ENCODE measurements at places on chromosomes 6 and 20. TPM values are rescaled to one million over a fixed set of nuclear protein-coding genes. Genes with fewer than 3 reads are reported as not detected.
A peak's percentile ranks its signal among the peaks of the same experiment; 100 is the strongest.

C6orf47 gene
- total RNA-seq, result 20.9 TPM

DNA sequence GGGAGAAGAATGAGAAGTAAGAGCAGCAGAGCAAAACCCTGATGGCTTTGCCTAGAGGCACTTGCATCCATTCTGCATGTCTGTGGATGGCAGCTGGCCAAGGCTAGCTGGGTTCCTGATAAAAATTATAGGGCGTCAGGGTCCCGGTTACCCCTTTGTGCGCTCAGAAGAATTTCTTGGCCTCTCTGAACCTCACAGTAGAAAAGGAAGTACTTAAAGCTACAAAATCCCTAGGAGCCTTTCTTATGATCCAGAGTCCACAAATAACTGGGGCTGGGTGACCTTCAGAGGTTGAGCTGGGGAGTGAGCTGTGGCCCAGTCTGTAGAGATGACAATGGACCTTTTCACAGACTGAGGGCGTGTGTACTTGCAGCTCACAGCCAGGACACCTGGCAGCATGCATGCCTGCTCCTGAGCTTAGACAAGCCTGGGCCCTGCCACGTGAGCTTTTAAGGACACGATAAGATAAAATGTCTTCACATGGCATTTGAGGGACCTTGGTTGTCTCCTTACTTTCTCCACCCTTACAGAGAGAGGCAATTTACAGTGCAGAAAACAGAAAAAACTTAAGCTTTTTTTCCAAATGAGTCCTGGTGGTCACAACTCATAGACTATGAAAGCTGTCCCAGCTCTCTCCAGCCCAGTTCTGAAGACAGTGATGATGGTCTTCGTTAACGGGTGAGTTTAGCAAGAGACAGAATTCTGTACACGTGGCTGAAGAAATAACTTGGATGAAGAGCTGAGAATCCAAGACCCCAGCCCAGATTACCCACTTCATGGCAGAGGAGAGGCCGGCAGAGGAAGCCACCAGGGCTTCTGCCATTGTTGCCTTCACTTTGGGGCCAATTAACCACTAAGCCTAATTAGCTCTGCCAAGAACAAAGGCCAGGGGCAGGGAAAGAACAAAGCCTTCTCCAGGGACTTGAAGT is 50.3 kb downstream of the FOXA2 start:
- DNase-seq, result no peak

GRCh38 chr20:53606364-53606985 is 12.8 kb upstream of the ZNF217 start:
- DNase-seq, result no peak

DNA sequence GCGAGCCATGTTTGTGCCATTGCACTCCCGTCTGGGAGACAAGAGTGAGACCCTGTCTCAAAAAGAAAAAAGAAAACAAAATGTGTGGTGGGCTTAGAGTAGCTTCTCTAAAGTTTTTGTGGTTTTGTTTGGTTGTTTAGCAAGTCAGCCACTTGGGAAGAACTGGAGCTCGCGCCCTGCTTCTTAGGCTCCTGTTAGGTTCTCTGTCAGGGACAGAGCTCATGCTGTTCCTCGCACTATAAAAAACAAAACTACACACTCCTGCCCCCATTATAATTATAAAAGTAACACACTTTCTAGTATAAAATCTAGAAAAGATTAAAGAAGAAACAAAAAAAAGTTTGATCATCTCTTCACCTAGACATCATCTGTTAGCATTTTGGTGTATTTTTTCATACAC is 33.0 kb downstream of the GMPR start:
- DNase-seq, result no peak

PTPRK gene
- 40.0 TPM for total RNA-seq

CNBD2 gene
- 3.6 TPM for total RNA-seq

SNAP25 gene
- 0.13 TPM for total RNA-seq

GRCh38 chr6:41523915-41524633 is 22.1 kb upstream of the FOXP4 start:
- DNase-seq, result no peak

- no peak for DNase-seq
These were observed 130.9 kb downstream of the RFPL4B start for GRCh38 chr6:112478036-112478435.

- DNase-seq, result no peak
These were observed 136.6 kb downstream of the GMDS start for GRCh38 chr6:2108700-2109306.

NKX2-4 gene
- total RNA-seq, result not detected

- no peak for DNase-seq
These were observed 51.6 kb upstream of the BMP6 start for GRCh38 chr6:7674291-7674690.

GRCh38 chr6:79081663-79082062 is 3.6 kb upstream of the PHIP start:
- DNase-seq, result no peak

GPSM3 gene
- 2.3 TPM for total RNA-seq

- no peak for DNase-seq
These were observed 133.7 kb downstream of the CDH4 start for GRCh38 chr20:61385731-61386130.

GRCh38 chr6:1993042-1993441 is 252.4 kb downstream of the GMDS start:
- DNase-seq, result no peak

DNA sequence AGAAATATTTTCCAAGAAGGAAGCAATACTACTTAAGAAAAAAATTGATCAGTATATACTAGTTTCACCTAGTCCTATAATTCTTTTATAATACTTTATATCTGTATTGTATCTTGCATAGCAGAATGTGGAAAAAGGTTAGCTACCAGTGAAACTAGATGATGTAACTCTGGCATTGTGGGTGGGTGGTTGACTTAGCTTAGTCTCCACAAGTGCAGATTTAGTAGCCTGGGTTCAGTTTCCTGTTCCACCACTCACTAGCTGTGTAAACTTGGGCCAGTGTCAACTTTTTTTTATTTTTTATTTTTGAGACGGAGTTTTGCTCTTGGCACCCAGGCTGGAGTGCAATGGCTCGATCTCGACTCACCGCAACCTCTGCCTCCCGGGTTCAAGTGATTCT is 2.0 kb downstream of the MUC21 start:
- no peak for DNase-seq

DNA sequence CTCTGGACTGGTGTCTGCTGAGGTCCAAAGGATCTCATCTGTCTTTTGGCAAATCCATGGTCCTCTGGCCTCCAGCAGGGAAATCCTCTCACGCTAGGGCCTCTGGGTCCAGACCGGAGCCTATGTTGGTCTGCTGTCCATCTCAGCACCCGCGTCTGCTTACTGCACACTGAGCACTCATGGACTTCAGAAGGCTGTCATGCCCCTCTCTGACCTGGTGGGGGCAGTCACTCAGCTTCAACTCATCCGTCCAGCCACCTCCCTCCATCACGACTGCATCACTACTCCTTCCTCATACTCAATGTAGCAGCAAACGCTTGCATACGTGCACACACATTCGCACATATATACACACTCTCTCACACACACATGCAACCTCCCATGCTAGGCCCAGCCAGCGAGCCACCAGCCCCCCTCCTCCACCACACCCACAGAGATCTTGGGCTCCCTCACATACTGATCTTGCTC is 33.3 kb downstream of the GABRR2 start:
- DNase-seq, result no peak

COL21A1 gene
- 107 TPM for total RNA-seq

DNA sequence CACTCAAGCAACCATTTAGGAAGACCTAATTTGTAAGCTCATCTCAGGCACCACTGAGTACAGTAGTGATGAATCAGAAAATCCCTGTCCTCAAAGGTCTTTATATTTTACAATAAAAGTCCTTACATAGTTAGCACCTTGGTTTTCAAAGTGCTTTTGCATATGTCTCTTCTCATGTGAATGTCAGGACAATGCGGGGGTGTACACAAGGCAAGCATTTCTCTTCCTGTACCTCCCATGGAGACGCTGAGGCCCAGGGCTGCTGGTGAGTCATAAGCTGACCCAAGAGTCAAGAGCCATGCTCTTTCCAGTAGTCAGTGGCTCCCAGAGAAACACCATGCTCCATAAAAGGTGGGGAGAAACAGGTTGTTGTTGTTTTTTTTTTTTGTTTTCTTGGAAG is 174.0 kb downstream of the GJA10 start:
- peak; percentile 36 for DNase-seq

TRAPPC3L gene
- 0.20 TPM for total RNA-seq

GRCh38 chr20:57464642-57465211 is 60.2 kb downstream of the CTCFL start:
- DNase-seq, result no peak

- DNase-seq, result no peak
These were observed 6.2 kb downstream of the SS18L1 start for GRCh38 chr20:62149532-62150309.

GRCh38 chr20:43404878-43405277 is 52.8 kb upstream of the SRSF6 start:
- DNase-seq, result no peak

- no peak for DNase-seq
These were observed 159.0 kb downstream of the ZNF217 start for GRCh38 chr20:53434662-53435061.

ERVFRD-1 gene
- not detected for total RNA-seq

DNA sequence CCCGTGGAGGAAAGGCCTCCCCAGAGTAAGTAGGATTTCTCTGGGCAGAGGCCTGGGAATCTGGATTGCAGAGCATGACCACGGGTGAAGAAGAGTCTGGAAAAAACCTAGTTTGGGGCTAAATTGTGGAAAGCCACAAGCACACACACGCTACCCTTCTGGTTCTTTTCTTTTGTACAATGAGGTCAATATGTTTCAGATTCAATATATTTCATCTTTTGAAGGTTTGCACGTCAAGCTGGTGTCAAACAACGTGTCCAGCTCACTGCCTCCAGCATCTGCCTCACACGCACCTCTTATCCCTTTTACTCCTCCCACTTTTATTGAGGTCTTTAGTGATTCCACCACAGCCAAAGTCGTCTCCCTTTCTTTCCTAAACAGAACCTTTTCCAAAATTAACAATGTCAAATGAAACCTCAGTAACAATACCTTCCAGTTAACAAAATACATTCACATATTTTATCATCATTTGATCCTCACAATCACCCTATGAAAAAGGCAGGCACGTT is 773 bp upstream of the EPB41L2 start:
- DNase-seq, result no peak

DNA sequence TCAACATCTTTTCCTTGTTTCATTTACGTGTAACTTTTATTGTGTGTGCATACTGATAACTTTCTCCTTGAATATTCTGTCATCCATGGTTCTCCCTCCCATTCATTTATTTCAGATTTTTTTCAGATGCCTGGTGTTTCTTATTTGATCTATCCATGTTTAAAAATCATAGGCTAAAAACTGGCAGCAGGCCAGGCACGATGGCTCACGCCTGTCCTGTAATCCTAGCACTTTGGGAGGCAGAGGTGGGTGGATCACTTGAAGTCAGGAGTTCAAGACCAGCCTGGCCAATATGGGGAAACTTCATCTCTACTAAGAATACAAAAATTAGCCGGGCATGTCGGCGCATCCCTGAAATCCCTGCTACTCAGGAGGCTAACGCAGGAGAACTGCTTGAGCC is 31.1 kb downstream of the ABT1 start:
- no peak for DNase-seq

- no peak for DNase-seq
These were observed 225.9 kb downstream of the NKAIN2 start for GRCh38 chr6:124029567-124029966.

CYP39A1 gene
- 10.5 TPM for total RNA-seq

DNA sequence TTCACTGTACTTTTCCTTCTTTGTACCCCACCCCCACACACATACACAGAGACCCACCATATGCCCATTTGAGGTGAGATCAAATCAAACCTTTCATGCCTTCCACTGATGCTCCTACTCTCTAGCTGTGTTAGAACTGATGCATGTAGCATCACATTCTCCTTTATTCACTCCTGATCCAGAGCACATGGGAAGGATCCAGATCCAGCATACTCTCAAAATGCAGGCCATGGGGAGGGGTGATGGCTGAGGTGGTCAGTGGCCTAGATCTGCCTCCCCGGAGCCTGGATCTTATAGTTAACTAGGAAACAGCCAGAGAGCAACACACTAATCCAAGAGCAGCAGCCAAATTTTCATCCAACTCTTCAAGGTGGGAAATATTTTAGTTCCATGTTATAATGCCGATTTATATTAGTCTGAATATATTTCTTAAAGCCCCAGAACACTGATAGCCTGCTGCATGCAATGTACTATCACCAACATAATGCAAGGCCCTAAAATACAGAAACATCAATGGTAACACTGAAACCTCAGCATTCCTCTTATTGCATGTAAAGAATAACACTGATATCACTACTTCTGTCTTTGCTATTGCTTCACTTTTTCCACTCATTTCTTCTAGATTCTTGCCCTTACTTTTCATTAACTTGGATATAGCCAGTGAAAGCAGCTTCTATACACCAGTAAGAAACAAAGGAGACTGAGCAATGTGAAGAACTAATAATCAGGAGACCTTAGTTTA is 126.8 kb upstream of the BEND6 start:
- no peak for DNase-seq

GRCh38 chr6:1082285-1082935 is 229.5 kb upstream of the FOXQ1 start:
- no peak for DNase-seq

C20orf204 gene
- 0.26 TPM for total RNA-seq

DNA sequence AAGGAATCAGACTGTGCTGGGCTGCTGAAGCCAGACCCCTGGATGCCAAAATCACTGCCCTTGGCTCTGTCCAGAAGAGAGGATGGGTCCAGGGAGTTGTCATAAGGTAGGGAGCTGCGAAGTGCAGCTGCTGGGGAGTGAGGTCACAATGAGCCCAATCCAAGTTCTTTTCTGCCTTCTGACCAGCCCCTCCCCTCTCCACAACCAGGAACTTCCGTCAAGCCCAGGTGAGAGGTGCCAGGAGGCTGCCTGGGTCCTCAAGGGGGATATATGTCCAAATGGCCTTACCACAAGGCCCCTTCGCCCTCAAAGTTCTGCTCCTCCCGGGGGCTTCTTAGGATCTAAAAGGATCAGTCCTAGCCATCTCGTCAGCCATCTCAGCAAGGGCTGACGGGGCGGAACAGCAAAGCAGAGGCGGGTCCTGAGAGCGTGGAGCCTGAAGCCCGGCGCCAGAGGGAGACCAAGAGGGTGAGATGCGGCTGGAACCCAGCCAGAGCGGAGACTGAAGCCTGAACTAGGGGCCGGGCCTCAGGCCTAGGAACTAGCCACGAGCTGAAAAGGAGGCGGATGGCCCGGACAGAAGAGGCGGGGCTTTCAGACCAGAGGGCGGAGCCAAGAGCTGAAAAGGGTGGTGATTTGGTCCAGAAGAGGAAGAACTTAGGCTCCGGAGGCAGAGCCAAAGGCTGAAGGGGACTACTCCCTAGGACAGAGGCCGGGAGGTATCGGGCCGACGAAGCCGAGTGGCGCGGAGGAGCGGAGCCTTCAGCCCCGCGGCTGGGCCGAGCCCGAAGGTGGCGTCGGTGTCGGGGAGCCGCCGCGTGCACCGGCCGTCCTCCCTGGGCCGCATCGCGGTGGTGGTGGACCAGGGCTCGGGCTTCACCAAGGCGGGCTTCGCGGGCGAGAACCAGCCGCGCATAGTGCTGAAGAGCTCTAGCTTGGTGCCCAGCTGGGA is at the start of gene ACTL10:
ACTL10 (plus strand) TSS at position 651 of the 952 bp plus-strand sequence. CDS start 555 bp downstream, outside the sequence.
- peak; percentile 97 for DNase-seq

GRCh38 chr6:29887330-29887818 is 55.0 kb upstream of the HLA-A start:
- DNase-seq, result peak; percentile 36

BANF2 gene
- not detected for total RNA-seq

DNA sequence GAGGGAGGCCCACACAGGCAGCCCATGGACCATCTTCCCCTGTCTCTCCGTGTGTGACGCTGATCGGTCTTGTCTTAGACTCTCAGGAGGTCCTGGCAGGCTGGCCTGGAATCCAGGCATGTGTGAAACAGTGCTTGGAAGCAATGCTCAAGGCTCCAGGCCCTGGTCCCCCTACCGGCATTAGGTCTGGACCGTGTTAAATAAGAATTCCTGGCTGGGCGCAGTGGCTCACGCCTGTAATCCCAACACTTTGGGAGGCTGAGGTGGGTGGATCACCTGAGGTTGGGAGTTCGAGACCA is 13.0 kb downstream of the IP6K3 start:
- DNase-seq, result no peak
